ENCODE measurements at places on chromosomes 2 and 18. TPM values are rescaled to one million over a fixed set of nuclear protein-coding genes. Genes with fewer than 3 reads are reported as not detected.

Gene SERPINB4
- total RNA-seq: 1.1 TPM

Gene ALK
- total RNA-seq: 0.35 TPM

DNA sequence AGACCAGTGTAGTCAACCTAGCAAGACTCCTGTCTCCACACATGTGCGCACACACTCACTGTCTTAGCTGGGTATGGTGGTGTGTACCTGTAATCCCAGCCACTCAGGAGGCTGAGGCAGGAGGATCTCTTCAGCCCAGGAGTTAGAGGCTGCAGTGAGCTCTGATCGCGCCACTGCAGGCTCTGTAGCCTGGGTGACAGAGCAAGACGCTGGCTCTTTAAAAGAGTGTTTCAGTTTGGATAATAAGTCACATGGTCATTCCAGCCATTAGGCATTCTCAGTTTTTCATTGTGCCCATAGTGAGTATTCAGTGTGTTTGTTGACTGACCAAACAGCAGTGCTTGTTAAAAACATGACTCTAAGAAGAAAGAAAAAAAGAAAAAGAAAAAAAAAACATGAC, 31.0 kb downstream of the RAB10 start:
- DNase-seq: no peak

- no peak for DNase-seq
Observed at GRCh38 chr2:142714600-142714999, 162.9 kb upstream of the KYNU start.

DNA sequence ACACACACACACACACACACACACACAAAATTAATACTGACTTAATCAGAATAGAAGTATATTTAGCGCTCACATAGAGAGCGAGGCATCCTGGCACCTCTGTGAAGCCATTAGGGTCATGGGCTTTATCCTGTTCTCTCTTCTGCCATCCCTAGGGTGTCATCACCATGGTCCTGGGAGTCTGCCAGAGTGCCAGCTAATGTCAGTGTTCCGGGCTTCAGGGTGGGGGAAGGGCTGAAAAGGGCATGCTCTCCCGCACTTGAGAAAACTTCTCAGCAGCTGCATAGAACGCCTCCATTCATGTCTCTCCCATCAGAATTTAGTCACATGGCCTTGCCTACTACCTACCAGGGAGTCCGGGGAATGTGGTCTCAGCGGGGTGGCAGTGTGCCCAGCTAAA, 19.7 kb upstream of the DYNC2LI1 start:
- peak; percentile 28 for DNase-seq

DNA sequence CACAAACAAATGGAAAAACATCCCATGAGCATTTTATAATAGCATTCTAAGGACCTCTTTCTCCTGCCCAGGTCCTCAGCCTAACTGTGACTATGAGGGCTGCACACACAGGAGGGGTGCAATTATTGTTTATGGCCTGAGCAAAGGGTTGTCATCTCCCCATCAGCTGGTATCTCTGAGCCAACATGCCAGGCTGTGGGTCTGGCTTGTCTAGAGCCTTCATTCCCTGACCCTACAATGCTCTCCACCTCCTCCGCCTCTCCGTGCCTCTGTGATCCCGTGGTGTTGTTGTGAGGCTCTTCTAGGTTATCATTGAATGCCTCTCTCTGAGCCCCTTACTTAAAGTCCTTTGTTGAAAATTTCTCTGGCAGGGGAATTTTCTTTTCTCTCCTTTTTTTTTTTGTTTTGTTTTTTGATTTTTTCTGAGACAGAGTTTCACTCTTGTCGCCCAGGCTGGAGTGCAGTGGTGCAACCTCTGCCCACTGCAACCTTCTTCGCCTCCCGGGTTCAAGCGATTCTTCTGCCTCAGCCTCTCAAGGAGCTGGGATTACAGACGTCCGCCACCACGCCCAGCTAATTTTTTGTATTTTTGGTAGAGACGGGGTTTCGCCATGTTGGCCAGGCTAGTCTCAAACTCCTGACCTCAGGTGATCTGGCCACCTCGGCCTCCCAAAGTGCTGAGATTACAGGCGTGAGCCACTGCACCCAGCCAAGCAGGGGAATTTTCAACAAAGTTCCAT, 126.4 kb downstream of the SMAD7 start:
- DNase-seq: no peak

DNA sequence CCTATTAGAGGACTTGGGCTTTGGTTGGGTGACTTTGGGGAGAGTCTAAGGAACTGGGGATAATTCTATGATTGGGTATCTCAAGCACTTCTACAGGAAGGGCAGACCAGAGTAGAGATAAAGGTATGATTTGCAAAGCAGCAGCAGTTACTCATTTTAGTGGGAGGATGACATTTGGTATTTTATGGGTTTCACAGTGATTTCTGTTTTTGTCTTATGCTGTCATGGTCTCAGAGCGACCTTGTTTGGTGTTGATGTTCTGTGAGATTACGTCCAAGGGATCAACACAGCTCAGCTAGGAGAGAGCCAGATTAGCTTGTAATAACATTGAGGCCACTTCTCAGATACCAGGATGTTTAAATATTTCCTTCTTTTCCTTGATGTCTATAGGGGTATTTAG, 18.2 kb downstream of the TTR start:
- no peak for DNase-seq

DNA sequence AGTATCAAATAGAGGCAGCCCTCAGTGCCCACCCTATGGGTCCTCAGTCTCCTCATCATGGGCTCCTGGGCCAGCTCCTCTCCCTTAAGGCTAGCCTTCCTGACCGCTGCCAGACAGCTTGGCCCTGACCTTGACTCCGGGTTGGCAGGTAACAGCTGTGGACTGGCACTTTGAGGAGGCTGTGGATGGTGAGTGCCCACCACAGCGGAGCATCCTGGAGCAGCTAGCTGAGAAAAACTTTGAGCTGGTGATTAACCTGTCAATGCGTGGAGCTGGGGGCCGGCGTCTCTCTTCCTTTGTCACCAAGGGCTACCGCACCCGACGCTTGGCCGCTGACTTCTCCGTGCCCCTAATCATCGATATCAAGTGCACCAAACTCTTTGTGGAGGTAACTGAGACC, 19.0 kb downstream of the CAD start:
- no peak for DNase-seq

DNA sequence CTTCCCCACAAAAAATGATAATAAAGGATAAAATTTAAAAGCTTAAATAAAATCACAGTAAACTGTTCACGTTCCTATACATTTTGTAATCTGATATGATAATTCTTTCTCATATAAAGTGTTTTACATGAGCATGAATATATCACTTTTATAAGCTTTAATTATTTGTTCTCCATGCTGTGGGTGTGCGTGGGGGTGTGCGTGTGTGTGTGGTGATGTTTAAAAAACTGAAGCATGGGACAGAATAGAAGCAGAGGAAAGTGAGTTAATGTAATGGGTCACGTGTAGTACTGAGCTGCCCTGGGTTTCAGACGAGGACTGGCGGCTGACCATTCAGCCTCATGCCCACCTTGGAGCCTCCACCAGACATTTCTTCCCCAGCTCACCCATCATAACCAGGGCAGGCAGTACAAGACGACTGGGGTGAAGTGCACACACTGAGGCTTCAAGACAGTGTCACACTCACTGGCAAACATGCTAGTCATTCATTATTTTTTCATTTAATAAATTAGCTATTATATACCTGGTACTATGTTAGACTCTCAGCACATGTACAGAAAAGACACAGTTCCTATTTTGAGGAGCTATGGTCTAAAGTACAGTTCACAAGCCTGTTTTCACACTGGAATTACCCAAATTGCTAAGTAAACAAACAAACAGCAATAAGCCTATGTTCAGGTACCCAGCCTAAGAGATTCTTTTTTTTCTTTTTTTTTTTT, 97.2 kb upstream of the LPIN2 start:
- no peak for DNase-seq

DNA sequence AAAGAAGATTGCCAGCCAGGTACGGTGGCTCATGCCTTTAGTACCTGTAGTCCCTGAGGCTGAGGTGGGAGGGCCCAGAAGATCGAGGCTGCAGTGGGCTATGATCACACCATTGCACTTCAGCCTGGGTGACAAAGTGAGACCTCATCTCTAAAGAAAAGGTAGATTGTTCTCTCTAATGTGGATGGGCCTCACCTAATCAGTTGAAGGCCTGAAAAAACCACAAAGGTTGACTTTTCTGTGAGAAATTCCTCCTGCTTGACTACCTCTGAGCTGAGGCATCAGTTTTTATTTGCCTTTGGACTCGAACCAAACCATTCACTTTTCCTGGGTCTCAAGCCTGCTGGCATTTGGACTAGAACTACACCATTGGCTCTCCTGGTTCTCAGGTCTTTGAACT, 142.1 kb upstream of the CYP26B1 start:
- no peak for DNase-seq

- peak; percentile 68 for DNase-seq
Observed at GRCh38 chr2:32496662-32497061, 131.2 kb upstream of the TTC27 start.

DNA sequence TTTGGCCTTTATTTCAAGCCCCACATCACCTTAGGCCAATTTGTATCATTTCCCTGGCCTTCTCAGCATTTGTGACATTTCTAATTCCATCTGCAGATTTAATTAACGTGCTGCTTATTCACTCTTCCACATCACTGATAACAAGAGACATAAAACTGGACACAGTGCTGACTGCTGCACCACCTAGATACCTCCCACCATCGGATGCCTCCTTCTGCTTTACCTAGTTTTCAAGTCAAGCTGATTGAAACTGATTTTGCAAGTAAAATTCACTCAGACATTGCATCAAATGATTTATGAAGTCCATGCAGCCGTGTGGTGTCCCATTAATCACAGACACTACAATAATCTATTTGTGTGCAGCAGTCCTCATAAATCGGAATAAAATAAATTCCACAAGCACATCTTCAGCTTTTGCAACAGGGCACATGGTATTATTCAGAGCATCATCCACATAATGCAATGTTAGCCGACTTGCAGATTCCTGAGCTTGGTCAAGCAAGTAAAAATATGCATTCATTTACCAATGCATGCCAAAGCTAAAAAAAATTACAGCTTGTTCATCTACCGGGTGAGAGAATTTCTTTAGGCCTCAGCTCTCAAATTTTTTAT, 15.9 kb upstream of the CRIM1 start:
- no peak for DNase-seq

- no peak for DNase-seq
Observed at GRCh38 chr2:39800752-39801151, 21.7 kb upstream of the THUMPD2 start.
